ENCODE measurements at places on chromosomes 12 and 14. TPM values are rescaled to one million over a fixed set of nuclear protein-coding genes. Genes with fewer than 3 reads are reported as not detected.

GRCh38 chr14:76826122-76826521 lies at the start of gene LRRC74A:
LRRC74A (plus strand) TSS chr14:76826408; CDS start chr14:76826698, 290 bp downstream.
- no peak for DNase-seq
- H3K36me3 ChIP-seq, result no peaks in the 10 kb centered on the region
- H3K27ac ChIP-seq, result no peak within 1 kb of the TSS
- no peak within 1 kb of the TSS for H3K4me3 ChIP-seq
- no peaks in the 10 kb centered on the region for H3K4me1 ChIP-seq

DNA sequence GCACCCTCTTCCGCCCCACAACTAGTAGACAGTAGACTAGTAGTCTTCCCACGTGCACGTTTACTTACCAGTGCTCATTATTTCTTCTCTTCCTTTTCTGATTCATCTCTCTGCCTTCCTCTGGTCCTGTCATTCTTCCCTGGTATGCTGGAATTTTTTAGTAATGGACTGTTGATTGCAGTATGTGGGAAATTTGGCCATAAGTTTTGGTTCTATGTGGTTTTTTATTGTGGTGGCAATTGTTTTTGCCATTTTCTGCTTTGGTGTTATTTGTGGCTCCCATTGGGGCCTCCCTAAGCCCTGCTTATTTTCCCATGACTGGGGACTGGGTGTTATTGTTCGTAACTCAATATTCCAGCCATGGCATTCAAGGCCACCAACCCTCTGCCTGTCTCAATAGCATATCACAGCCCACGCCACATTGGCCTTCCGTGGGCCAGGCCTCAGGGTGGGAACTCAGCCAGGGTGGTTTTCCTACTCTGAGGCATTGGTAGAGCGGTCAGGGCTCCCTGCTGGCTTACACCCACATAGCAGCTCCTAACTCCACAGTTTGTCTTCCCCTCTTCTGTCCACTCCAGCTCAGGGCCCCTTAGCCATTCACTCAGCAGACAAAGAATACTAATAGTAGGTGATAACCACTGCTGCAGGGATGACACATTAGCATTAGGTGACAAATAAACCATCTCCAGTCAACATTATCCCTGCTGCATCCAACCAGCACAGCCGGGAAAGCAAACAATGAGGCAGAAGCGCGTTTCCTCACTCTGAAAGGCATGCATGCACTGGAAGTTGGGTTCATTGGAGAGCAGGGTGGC lies 321.5 kb downstream of the CACNA1C start:
- H3K4me3 ChIP-seq, result no peak overlapping the region
- H3K4me1 ChIP-seq, result no peaks in the 10 kb centered on the region
- no peak overlapping the region for H3K27ac ChIP-seq
- no peaks in the 10 kb centered on the region for H3K27me3 ChIP-seq
- DNase-seq, result no peak

Gene SPPL3
- polyA plus RNA-seq, result 30.5 TPM

DNA sequence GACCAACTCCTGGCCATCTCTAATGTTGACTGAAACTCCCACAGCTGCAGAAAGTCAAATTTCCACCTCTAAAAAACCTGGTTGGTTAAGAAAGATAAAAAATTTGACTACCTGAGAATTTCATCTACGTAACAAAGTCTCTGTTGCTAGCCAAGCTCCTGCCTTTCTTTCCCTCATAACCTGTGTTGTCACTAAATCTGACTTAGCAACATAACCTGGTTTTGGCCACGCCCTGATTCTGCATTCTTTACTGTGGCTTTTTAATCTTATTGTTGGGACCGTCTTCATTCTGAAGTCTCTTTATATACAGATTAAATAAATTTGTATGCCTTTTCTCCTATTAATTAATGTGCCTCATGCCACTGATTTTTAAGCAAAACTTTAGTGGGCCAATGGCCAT lies 16.1 kb upstream of the CD69 start:
- H3K4me3 ChIP-seq, result no peak overlapping the region
- no peaks in the 10 kb centered on the region for H3K36me3 ChIP-seq
- H3K4me1 ChIP-seq, result no peaks in the 10 kb centered on the region
- no peak overlapping the region for H3K27ac ChIP-seq
- H3K27me3 ChIP-seq, result no peaks in the 10 kb centered on the region
- DNase-seq, result no peak

Gene FSCB
- not detected for polyA plus RNA-seq

GRCh38 chr14:32733015-32733414 lies 205.7 kb upstream of the NPAS3 start:
- no peak overlapping the region for H3K27ac ChIP-seq
- no peaks in the 10 kb centered on the region for H3K36me3 ChIP-seq
- no peaks in the 10 kb centered on the region for H3K4me1 ChIP-seq

DNA sequence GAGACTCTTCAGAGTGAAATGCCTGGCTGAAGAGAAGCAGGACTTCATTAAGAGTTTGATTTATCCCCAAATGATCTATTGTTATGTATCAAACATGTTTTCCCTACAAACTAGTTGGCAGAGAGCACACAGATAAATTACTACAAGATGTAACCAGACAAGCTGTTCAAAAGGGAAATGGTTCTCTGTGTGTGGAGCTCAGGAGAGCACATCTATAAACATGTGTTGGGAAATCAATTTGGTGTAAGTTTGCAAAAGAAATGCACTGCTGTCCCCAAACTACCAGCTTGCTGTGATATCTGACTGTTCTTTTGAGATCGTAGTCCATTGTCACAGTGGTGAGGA lies 159.2 kb downstream of the PAH start:
- no peak overlapping the region for H3K4me3 ChIP-seq
- H3K27ac ChIP-seq, result no peak overlapping the region
- no peaks in the 10 kb centered on the region for H3K27me3 ChIP-seq

Gene KRT82
- polyA plus RNA-seq, result not detected
